NCI-H2081 treated with DMSO at 0.1 percent for 48 hours (cell line): ENCODE measurements at places on chromosomes 13 and 19.

DNA sequence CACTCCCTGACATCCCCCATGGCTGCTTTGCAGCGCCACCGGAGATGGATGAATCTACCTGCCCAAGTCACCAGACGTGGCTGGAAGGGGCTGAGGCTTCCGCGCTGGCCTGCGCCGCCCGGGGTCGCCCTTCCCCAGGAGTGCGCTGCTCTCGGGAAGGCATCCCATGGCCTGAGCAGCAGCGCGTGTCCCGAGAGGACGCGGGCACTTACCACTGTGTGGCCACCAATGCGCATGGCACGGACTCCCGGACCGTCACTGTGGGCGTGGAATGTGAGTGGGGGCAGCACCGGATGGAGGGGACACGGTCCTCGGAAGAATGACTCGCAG, 4.6 kb downstream of the ICAM5 start:
- DNase-seq, result no peak

DNA sequence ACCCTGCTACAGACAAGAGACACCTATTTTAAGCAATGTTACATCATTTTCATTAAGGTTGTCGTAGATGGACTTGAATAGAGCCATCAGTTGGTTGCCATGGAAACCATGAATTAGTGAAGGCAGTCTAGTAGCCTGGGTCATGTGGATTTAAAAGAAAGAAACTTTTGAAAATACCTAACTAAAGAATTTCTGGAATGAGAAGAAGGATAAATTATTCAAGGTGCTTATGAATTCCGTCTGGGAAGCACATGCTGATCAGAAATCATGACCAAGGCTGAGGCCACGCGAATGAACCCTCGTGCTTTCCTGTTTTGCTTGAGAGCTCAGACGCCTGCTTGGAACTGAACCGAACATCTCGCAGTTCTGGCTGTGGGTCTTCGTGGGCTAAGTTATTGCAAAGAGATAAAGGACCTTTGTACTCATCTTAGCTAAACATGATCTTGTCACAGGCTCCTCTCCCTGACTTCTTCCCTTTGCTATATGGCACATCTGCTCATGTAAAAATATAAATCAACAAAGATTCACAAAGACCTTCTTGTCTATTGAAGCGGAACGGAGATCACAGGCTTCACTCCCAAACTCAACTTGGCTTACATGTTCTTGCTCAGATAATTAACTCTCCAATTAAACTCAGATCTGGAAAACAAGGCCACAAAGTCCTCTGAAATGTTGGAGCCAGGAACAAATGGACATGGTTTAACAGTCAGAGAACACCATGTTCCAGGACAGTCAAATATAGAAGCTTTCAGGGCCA, 140.2 kb downstream of the NUFIP1 start:
- DNase-seq, result no peak

DNA sequence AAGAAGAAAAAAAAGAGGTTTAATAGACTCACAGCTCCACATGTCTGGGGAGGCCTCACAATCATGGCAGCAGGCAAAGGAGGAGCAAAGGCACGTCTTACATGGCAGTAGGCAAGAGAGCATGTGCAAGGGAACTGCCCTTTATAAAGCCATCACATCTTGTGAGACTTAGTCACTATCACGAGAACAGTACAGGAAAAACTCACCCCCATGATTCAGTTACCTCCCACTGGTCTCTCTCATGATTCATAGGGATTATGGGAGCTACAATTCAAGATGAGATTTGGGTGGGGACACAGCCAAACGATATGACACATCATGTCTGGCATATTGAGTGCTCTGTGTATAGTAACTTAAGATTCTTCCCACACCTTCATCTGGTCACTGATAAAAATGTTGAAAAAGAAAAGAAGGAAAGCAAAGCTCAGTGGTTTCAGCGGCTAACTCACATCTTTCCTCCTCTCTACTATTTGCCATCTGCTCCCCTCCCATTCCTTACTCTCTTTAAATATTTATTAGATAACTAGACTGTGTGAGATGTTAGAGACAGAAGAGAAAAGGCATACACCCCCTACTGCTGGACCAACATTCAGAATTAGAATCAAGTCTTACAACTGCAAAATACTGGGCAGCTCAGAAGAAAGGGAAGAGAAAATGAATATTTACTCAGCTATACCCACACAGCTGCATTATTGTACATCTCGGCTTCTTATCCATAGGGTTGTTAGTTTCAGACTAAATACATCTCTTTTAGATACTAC, 60.1 kb upstream of the AKAP11 start:
- no peak for DNase-seq

- no peak for DNase-seq
Measured at GRCh38 chr13:28067491-28067890, 32.9 kb downstream of the FLT3 start.
